ENCODE measurements at places on chromosomes 12 and 14. TPM values are rescaled to one million over a fixed set of nuclear protein-coding genes. Genes with fewer than 3 reads are reported as not detected.

The KRT72 gene
- total RNA-seq, result not detected

DNA sequence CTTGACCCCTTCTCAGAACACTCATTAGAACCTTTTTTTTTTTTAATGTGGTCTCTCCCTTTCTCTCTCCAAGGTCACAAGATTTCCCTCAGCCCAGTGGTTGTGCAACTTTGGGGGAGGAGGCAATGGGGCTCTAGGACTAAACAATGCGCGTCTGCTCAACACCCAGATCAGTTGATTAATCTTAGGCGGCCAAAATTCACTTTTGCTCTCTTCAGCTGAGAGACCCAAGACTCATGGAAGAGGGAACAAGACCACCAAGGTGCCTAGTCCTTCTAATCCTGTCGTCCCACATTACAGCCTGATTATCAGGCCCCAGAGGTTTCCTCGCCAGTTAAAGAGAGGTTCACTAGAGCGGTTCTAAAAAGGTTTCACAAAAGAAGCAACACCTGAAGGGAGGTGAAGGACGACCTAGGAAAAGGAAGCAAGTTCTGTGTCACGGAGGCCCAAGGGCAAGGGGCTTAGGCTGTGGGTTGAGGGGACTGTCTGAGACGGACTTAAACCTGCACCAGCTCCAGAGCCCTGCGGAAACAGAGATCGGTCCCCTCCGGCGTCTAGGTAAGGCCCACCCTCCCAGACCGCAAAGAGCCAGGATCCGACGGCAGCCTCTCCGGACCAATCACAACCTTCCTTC, 824 bp upstream of the TARBP2 start:
- DNase-seq, result no peak

DNA sequence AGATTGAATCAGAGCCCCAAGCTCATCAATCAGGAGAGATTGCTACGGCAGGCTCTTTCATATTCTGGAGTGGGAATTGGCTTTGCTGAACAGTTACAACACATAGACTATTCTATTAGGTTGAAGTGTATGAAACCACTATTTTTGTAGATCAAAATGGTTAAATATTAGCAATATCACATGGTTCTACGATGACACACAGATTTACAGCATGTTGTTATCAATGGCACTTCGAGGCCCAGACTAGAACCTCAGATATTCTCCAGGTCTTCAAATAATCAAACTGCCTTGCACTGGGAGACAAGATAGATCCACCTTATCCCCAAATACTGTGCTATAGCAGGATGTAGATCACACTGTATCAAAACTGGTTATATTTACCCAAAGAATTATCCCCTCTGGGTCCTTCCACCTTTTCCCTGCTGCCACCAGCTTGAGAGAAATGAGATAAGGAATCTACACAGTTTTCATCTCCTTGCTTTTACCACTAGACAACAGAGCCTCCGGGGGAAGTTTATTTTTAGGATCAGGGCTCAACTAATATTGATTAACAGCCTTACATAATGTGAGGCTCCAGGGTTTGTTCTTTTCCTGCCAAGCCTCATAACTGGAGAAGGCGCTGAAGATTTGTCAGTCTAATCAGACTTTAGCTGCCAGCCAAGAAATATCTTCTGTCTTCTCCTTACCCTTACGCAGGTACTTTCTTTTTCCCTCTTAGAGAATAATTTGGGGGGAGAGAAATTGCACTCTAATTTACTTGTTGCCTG, 507.1 kb downstream of the DIO2 start:
- DNase-seq, result no peak

GRCh38 chr12:56150563-56150962, 1.8 kb upstream of the MYL6B start:
- no peak for DNase-seq
